Nephron progenitor cell (in vitro differentiated cells): ENCODE measurements at places on chromosomes 6 and 20.

- no peak overlapping the region for H3K27ac ChIP-seq
- no peaks in the 10 kb centered on the region for H3K36me3 ChIP-seq
- no peak overlapping the region for H3K4me3 ChIP-seq
- peaks cover 5% of the 10 kb centered on the region for H3K27me3 ChIP-seq
Observed at GRCh38 chr6:130743175-130743574, 84.0 kb upstream of the SMLR1 start.

GRCh38 chr6:111540681-111541025 is 57.6 kb upstream of the REV3L start:
- H3K27me3 ChIP-seq = no peaks in the 10 kb centered on the region
- DNase-seq = no peak
- H3K36me3 ChIP-seq = no peaks in the 10 kb centered on the region
- H3K4me1 ChIP-seq = peaks cover 24% of the 10 kb centered on the region
- no peak overlapping the region for H3K4me3 ChIP-seq
- H3K27ac ChIP-seq = peak overlapping the region; percentile 28

DNA sequence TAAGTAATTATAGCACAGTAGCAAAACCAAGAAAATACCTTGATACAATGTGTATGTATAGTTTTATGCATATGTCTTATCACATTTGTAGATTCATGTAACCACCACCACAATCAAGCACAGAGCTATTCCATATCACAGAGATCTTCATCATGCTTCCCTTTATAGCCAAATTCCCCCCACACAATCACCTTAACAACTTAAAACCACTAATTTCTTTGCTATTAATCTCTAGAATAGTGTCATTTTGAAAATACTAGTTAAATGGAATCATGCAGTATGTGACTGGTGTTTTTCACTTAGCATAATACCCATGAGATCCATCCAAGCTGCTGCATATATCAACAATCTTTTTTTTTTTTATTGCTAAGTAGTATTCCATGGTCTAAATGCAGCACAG is 8.2 kb downstream of the HLA-DRA start:
- no peaks in the 10 kb centered on the region for H3K4me1 ChIP-seq
- peaks cover 13% of the 10 kb centered on the region for H3K27me3 ChIP-seq
- H3K4me3 ChIP-seq = no peak overlapping the region
- H3K36me3 ChIP-seq = peaks cover 7% of the 10 kb centered on the region

GRCh38 chr6:6984585-6985366 is 123.0 kb upstream of the RREB1 start:
- H3K27ac ChIP-seq = no peak overlapping the region
- no peak for DNase-seq
- no peaks in the 10 kb centered on the region for H3K36me3 ChIP-seq
- H3K4me1 ChIP-seq = peaks cover 4% of the 10 kb centered on the region
- peaks cover 7% of the 10 kb centered on the region for H3K27me3 ChIP-seq
- H3K4me3 ChIP-seq = no peak overlapping the region

DNA sequence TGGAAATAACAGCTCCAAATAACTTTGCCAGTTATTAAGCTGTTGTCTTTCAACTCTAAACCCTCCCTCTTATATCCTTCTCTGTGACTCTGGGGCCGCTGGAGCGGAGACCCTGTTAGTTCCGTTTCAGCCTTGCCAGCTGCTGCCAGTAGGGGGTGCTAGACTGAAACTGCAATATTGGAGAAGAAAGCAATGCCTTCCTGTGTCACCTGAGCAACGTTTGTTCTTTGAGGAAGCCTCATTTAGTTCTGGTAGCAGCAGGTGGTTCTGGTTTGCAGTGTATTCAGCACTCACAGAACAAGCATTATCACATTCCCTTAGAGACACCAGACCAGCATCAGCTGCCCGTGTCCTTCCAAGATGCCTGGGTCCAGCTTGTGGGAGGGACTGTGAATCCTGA is 22.9 kb upstream of the JAG1 start:
- no peaks in the 10 kb centered on the region for H3K36me3 ChIP-seq
- H3K4me1 ChIP-seq = peaks cover 26% of the 10 kb centered on the region
- no peak overlapping the region for H3K27ac ChIP-seq
- H3K27me3 ChIP-seq = no peaks in the 10 kb centered on the region
- DNase-seq = peak; percentile 19

GRCh38 chr6:2725999-2726567 is 24.6 kb downstream of the MYLK4 start:
- H3K27me3 ChIP-seq = peaks cover 3% of the 10 kb centered on the region
- no peak overlapping the region for H3K4me3 ChIP-seq
- peaks cover 15% of the 10 kb centered on the region for H3K36me3 ChIP-seq

GRCh38 chr6:160004419-160005175 is 35.7 kb downstream of the IGF2R start:
- no peak for DNase-seq
- H3K4me1 ChIP-seq = peaks cover 8% of the 10 kb centered on the region
- H3K36me3 ChIP-seq = peaks cover 79% of the 10 kb centered on the region
- H3K27ac ChIP-seq = no peak overlapping the region
- no peak overlapping the region for H3K4me3 ChIP-seq
- H3K27me3 ChIP-seq = no peaks in the 10 kb centered on the region

GRCh38 chr6:160088069-160088783 is 33.4 kb upstream of the SLC22A1 start:
- H3K4me3 ChIP-seq = no peak overlapping the region
- peak overlapping the region; percentile 77 for H3K27ac ChIP-seq
- no peaks in the 10 kb centered on the region for H3K27me3 ChIP-seq
- H3K36me3 ChIP-seq = peaks cover 53% of the 10 kb centered on the region
